ENCODE measurements at places on chromosomes 16 and 17.
A peak's percentile ranks its signal among the peaks of the same experiment; 100 is the strongest.

GRCh38 chr17:47221154-47221553 lies 12.0 kb downstream of the MYL4 start:
- no peak for ATAC-seq

GRCh38 chr16:10888320-10888937 lies 11.4 kb downstream of the CIITA start:
- no peak for ATAC-seq

DNA sequence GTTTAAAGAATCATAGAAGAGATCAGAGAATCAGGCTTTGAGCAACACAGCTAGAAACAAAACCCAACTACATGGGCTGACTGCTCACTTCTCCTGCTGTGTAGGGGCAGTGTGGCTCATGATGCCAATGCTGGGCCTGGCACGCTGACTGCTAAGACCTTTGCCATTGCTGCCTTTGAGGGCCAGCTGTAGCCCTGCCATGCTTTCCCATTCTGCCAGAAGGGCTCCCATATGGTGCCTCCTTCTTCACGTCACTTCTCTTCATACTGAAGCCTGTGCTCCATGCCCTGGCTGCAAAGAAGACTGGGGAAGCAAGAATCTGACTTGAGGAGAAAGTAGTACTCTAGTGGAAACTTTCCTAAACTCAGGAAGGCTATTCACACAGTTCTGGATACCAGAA lies 232.9 kb downstream of the UTP18 start:
- no peak for ATAC-seq

GRCh38 chr16:79519448-79519847 lies 81.1 kb downstream of the MAF start:
- no peak for ATAC-seq

GRCh38 chr16:17154981-17155380 lies 315.8 kb downstream of the XYLT1 start:
- ATAC-seq: no peak

DNA sequence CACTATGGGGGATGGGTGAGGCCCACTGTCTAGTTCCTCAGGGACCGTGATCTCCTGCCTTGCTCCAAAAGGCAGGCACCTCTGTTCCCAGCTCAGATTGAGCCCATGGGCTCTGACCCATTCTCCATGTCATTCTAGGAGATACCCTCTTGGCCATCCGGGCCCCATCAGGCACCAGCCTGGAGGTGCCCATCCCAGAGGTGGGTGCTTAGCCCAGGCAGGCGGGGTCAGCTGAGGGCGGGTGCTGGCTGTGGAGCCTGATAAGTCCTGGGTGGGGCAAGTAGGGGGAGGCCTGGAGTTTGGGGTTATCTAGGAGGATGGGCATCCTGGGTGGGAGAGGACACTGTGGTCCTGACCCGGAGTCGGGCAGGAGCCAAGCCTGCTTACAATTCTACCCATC lies 2.3 kb downstream of the E2F4 start:
- no peak for ATAC-seq

GRCh38 chr16:84599521-84600202 lies 18.2 kb downstream of the COTL1 start:
- peak; percentile 57 for ATAC-seq

DNA sequence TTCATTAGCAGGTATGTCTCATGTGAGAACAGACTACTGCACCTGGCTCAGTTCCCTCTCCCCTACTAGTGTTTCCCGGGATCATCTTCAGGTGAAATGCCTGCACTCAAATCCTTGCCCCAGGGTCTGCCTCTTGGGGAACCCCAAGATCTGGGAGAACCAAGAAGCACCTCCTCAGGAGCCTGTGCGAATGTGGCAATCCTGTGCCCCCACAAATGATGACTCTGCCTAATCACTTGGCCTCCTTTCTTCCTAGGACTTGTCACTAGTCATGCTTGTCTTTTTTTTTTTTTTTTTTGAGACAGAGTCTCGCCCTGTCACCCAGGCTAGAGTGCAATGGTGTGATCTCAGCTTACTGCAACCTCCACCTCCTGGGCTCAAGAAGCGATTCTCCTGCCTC lies 21.7 kb downstream of the ADAD2 start:
- ATAC-seq: no peak

GRCh38 chr17:56009795-56010651 lies 143.3 kb upstream of the ANKFN1 start:
- ATAC-seq: no peak

GRCh38 chr17:72343911-72344310 lies 223.1 kb downstream of the SOX9 start:
- ATAC-seq: no peak

DNA sequence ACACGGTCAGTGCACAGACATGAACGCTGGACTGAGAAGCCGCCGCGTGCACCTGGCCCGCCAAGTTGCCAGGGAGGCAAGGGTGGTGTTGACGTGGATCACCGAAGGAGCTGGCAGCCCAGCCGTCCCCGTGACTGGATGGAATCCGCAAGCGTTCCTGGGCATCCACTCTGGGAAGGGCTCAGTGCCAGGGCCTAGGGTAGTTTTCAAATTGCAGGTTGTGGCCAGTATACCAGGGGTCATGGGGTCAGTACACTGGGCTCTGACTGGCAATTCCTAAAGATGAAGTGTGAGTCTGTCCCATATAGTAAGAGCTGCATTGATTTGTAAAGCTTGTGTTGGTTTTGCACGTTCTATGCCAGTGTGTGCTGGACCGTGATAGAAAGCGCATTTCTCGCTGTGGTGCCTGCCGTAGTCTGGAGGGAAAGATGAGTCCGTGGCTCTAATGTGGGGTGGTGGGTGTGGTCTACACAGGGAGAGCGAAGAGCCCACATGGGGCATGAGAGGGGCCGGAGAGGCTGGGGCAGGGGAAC lies 21.1 kb upstream of the METRNL start:
- ATAC-seq: no peak

DNA sequence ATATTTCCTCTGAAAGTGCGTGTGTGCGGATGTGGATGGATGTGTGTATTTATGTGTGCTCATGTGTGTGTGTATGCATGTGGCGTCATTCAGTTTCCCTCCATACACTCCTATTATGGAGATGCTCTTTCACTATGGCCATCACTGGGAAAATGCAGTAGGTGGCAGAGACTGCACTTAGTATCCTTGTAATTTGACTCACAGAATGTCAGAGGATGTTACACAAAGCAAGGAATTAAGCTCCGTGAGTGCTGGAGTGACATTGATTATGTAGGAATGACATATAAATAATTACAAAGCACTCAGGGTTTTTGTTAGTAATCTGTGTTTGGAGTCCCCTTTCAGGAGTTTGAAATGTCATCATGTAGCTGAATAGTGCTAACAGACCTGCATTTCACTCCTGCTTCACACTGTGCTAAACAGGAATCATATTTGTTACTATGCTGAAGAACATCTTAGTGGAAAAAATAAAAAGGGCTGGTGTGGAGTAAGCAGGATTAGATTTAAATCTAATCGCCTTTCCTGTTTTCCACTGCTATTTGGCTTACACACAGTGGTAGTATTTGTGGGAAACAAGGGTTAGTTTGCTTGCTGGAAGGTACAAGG lies 59.6 kb downstream of the HS3ST4 start:
- ATAC-seq: no peak

DNA sequence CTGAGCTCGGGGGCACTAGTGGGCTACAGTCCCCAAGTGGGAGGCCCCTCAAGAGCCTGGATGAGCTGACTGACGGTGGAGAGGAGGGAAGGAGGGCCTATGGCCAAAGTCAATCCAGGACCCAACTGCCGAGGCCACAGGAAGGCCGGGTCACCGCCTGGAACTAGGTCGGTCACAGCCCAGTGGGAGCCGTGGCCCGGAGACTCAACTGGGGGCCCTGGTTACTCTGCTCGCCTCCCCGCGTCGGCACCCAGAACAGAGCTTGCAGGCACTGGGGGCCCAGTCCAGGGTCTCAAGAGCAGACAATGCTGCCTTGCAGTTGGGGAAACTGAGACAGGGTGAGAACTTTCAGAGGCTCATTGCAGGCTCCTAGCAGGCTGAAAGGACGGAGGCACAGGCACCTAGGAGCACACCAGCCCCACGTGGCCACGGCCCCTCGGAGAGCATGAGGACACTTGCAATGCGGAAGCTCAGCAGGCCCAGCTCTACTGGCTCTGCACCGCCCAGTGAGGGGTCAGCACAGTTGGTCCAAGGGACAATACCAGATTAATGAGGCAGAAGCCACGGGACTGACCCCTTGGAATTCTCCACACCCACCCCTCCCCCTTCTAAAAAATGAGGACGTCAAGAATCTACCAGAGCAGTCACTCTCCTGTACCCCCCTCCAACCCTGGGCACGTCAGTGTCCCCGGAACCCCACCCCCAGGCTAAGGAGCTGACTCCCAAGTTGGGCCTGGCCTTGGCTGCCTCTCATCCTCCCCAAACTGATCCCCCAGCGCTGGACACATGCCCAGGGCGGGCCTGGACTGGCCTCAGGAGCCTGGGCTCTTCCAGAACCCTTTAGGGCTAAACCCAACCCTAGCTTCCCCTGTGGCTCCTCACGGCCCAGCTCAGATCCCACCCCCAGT lies 2.2 kb downstream of the HS3ST6 start:
- no peak for ATAC-seq

DNA sequence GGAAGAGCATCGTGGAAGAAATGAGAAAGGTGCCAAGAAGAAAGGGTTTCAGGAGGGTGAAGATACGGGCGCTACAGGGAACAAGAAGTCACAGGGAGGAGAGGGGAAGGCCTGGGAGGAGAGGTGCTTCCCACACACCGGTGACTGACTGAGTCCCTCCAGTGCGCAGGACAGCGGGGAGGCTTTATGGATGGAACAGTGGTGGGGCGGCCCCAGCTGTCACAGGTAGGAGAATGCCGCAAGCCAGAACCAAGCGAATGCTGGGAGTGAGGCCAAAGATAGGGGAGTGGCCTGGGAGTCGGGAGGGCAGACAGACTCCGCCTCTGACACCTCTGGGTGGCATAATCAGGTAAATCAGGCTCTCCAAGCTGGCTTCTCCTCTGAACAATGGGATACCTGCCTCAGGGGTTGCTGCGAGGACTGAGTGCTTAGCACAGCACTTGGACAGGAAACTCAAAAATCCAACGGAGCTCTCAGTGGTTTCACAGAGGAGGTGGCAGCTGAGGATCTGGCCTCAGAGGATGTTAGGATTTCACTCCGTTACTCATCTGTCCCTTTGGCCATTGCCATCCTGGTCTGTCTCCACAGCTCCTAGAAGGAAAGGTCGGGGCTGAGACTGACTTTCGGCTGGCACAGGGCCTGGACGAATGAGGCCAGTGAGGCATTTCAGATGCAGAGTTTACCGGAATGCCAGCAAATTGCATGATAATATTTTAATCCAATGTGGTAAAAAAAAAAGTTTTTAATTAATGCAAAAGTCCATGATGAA lies 717 bp upstream of the CNP start:
- ATAC-seq: peak; percentile 42

DNA sequence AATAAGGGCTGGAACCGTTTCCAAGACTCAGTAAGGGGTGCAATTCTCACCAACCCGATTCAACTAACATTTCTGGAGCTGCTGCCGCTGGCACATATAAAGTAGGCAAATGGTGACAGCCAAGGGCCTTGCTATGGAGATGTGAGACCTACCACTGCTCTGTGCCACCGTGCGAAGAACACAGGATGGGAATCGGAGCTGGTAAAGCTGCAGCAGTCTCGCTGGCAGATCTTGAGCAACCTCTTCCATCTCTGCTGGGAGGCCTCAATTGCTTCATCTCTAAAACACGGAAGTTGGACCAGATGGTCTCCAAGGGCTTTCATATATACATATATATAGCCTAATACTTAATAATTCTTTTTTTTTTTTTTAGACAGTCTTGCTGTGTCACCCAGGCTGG lies 128.9 kb upstream of the RCVRN start:
- ATAC-seq: no peak
